ENCODE measurements at places on chromosomes 7 and 10.

GRCh38 chr10:101331956-101332355 lies 22.0 kb upstream of the BTRC start:
- no peak for DNase-seq

DNA sequence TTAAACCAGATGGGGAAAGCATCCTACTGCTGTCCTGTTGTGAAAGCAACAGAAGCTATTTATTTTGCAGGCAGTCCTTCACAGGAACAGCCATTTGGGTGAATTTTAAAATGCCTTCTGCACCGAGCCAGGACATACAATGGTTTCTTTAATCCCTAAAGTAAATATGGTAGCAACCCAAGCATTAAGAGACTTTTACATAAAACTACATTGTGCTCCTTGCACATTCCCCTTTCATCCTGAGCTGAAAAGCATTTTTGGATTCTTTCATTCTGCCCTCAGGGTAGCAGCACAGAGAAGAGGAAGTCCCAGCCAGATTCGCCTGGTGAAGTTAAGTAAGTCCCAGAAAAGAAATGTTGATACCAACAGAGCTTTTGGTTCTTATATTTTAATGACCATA lies 84.0 kb upstream of the FAM3C start:
- DNase-seq: no peak

DNA sequence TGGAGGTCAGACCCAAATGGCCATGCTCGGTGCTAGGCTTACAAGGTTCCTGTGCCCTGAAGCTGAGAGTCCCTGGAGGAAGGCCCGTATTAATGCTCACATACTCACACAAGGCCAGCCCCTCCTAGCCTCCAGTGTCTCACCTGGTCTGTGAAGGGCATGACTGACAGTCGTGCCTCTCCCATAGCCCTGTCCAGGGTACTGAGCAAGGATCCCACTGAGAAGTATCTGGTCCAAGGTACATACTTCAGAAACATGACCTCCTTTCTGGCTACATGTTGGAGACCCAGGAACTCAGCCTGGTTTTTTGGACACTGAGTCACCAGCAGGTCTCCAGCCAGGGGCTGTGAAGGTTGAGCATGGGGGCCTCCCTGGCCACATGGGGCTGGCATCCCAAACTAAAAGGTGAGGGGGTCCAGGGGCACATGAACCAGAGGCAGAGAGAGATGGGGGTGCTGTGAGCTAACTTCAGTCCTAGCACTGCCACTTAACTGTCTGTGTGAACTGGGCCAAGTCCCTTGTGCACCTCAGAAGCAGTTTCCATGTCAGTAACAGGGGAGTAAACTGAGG lies 17.6 kb upstream of the RASGEF1A start:
- no peak for DNase-seq

DNA sequence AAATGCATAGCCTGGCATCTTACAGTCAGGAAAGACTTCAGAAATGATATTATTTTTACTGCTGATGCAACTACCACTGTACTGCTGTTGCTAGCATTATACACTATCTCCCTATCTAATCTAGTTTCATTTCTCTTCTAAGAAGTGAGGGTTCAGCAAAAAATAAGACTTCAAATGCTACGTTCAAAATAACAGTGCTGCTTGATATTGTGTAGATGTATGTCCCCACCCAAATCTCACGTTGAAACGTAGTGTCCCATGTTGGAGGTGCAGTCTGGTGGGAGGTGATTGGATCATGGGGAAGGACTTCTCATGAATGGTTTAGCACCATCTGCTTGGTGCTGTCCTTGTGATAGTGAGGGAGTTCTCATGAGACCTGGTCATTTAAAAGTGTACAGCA lies 129.4 kb downstream of the ANK3 start:
- no peak for DNase-seq

- DNase-seq: no peak
Measured at GRCh38 chr10:112302335-112302734, 19.1 kb downstream of the TECTB start.

DNA sequence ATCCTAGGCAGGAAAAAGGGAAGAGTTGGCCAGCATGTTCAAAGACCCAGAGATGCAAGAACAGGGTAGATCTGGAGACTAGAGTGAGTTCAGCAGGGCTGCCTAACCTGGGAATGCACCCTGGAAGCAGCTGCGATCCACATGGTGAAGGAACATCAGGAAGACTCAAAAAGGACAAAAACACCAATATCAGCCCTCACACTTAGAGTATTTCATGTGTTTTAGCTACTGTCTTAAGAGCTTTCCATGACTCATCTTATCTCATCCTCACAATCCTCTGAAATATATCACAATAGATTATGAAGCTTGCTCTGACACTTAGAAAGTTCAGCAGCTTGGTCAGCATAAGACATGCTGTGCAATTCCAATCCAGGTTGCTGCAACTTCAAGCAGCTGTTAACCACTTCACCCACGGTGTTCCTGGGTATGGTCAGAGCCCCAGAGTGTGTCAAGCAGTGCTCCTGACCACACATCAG lies 380.9 kb downstream of the PARD3 start:
- DNase-seq: no peak

DNA sequence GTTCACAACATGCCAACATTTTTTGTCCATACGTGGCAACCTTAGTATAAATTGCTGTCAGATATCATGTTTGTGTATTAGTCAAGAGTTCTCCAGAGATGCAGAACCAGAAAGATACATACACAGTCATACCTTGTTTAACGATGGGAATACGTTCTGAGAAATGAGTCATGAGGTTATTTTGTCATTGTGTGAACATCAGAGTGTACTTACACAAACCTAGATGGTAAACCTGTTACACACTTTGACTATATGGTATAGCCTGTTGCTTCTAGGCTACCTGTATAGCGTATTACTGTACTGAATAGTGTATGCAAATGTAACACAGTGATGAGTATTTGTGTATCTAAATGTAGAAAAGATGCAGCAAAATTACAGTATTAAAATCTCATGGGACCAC lies 22.3 kb downstream of the ZNF518A start:
- DNase-seq: no peak

- no peak for DNase-seq
Measured at GRCh38 chr10:129421399-129422010, 45.5 kb upstream of the MGMT start.

GRCh38 chr7:4288791-4289394 lies 393.2 kb upstream of the FOXK1 start:
- no peak for DNase-seq

DNA sequence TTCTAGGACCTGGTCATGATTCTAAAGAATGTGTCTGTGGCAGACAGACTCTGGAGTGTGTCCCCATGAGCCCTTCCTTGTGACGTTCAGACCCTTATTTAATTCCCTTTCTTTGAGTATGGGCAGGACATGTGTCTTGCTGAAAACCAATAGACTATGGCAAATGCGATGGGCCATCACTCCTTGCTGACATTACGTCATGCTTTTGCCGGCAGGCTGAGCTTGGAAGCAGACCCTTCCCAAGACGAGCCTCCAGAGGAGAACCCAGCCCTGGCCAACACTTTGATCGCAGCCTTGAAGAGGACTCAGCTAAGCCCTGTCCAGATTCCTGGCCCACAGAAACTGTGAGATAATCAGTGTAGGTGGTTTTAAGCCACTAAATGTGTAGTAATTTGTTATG lies 18.4 kb upstream of the TMEM236 start:
- no peak for DNase-seq

DNA sequence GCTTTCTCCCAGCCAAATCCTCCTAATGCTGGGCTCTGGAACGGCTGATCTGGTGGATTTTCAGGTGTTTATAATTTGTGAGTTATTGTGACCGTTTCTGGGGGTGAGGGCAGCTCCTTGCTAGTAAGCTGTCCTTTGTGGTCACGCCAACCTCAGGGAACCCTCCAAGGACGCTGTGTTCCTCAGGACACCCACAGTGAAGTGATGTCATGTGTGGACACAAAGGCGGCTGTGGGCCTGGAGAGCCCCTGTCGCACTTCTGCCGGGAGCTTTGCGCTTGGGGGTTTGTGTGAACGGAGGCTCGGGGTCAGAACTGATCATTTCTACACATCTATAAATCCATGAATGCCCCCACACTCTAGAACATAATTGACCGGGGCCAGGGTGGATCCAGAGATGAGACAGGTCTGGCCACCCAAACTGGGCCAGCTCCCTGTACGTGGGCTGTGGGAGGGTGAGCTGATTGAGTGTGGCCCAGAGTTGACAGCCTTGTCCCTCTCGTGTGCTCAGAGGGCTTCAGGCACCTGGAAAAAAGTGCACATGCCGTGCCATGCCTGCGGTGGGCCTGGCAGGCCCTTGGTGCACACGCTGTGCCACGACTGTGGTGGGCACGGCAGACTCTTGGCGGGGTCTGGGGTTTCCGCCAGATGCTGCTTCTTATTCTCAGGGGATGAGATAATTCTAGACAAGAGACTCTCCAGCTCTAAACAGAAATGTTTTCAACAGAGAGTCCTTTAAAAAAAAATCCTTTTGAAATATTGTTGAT lies 130.2 kb downstream of the VIPR2 start:
- no peak for DNase-seq

DNA sequence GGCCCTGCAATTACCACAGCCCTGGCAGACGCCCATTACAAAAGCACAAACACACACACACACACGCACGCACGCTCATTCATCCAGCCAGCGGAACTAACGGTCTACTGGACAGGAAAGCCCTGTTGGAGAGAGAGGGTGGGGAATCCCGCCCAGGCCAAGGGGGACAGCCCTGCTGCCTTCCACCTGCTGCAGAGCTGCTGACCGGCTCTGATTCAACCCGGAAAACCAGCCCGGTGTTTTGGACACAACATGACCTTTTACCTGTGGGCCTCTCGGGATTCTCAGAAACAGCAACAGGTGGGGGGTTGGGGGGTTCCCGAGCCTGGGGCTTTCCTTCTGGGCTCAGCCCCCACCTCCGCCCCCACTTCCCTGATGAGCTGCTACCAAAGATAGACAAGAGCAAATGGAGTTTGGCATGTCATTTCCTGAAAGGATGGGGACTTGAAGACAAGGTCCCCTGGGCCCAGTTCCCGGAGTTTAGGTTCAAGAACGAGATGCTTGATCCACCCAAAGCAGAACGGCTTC lies 18.5 kb upstream of the SERPINE1 start:
- DNase-seq: peak; percentile 53

GRCh38 chr10:128281861-128282260 lies 155.6 kb upstream of the MKI67 start:
- DNase-seq: no peak

DNA sequence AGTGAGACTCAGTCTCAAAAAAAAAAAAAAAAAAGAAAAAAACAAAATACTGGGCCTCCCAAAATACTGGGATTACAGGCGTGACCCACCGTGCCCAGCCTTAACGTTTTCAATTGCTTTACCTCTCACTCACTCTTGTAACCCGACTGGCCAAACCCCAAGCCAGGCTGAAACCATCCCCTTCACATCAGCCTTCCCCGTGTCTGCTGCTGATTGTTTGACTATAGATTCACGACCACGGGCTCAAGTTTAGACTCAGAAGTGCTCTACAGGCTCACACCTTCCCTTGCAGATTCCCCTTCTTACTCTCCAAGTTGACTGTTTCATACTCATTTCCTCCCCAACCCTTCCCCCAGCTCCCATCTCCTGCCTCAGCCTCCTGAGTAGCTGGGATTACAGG lies 22.3 kb downstream of the TYW1 start:
- no peak for DNase-seq

GRCh38 chr7:136183981-136184380 lies 206.8 kb upstream of the MTPN start:
- no peak for DNase-seq

- no peak for DNase-seq
Measured at GRCh38 chr10:77564731-77565589, 72.6 kb downstream of the KCNMA1 start.

GRCh38 chr7:47601119-47601880 lies 19.4 kb upstream of the TNS3 start:
- DNase-seq: no peak

DNA sequence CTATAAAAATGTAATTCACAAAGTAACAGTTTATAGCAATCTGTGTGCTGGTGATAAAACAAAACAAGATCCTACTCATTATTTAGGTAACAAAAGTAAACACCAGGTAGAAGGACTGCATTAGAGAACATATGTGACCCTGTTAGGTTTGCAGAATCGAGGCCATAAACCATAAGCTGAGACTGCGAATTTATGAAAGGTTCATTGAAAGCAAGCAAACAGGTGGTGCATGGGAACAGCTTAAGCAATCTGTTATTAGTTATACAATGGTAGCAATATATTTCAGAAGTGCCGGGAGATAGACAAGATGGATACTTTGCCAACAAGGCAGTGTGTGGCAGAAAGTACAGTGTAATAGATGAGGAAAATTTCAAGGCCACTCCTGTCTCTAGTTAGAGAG lies 23.5 kb upstream of the FAM133B start:
- DNase-seq: no peak

DNA sequence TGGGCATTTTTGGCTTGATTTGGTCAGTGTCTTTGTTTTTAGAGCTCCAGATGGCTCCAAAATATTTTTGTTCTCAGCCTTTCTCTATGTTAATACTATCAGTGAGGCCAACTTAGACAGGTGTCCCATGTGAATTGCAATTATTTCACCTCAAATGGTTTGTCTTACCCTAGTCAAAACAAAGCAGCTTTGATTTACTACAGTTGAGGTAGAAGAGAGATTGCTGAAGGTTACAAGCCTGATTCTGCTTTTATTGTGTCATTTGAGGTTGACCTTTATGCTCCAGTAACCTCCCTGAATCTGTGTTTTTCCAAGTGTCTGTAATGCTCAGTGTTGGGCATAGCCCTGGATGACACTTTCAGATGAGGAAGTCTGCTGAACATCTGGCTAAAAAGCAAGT lies 882.9 kb downstream of the NRG3 start:
- DNase-seq: no peak

- no peak for DNase-seq
Measured at GRCh38 chr10:120827251-120827875, 23.8 kb upstream of the WDR11 start.

GRCh38 chr7:27134392-27134791 lies 3.8 kb upstream of the HOXA4 start:
- no peak for DNase-seq

- no peak for DNase-seq
Measured at GRCh38 chr10:116001262-116001857, 271.6 kb downstream of the GFRA1 start.

- DNase-seq: no peak
Measured at GRCh38 chr7:14377646-14378266, 388.3 kb upstream of the ETV1 start.

GRCh38 chr7:30143748-30144251 lies 9.0 kb downstream of the MTURN start:
- no peak for DNase-seq

GRCh38 chr7:135597181-135597925 lies 39.6 kb downstream of the NUP205 start:
- no peak for DNase-seq

DNA sequence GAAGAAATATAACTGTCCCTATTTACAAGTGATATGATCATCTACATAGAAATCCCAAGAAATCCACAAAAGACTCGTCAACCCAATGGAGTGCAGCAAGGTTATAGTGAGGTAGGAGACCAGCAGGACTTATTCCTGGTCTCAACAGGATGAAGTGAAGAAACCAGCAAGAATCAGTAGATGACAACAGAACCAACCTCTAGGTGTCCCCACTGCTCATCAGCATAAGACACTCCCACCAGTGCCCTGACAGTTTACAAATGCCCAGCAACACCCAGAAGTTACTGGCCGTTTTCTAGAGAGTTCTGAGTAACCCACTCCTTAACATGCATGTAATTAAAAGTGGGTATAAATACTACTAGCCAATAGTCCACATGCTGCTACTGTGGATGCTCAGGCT lies 470.5 kb upstream of the LRRTM3 start:
- DNase-seq: no peak
